ENCODE measurements at places on chromosomes 1 and 21.
A peak's percentile ranks its signal among the peaks of the same experiment; 100 is the strongest.

DNA sequence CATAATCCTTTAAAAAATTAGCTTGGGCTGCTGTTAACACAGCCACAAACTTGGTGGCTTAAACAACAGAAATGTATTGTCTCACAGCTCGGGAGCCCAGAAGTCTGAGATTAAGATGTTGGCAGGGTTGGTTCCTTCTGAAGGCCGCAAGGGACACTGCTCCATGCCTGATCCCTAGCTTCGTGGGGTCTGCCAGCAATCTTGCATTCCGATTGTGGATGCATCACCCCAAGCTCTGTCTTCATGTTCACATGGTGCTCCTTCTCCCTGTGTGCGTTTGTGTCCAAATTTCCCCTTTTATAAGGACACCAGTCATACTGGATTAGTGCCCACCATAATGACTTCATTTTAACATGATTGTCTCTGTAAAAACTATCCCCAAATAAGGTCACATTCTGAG lies 5.0 kb upstream of the HHIPL2 start:
- no peak for DNase-seq

DNA sequence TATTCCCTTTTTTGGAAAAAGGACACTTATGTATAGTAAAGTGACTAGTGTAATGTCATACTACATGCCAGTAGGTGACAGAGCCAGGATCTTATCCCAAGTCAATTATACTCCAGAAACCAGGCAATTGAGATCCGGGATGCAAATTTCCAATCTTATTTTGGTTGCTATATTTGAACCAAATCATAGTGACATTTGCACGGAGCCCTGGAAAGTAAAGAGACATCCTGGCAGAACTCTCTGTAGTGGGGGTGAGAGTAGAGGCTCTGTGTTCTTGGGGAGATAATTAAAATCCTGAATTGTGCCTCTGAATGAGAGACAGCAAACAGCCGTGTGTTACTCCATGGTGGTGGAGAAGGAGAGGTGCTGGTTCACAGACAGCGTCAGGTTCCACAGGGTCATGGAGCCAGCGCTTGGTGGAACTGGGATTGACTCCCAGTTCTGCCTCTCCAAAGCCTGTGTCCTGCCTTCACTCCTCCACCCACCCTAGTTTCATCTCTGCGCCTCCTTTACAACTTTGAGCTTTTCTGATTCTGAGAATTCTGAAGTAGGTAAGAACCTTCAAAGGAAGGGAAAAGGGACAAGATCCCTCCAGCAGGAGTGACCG lies 432.3 kb downstream of the PTPRU start:
- DNase-seq, result peak; percentile 77

- no peak for DNase-seq
These were observed 670 bp downstream of the RAB3B start for GRCh38 chr1:51989582-51990477.

GRCh38 chr1:112332176-112333150 lies 63.6 kb upstream of the CTTNBP2NL start:
- no peak for DNase-seq

- no peak for DNase-seq
These were observed 159.4 kb upstream of the UBE2U start for GRCh38 chr1:64043976-64044375.

- DNase-seq, result no peak
These were observed 28.2 kb upstream of the IKBKE start for GRCh38 chr1:206442101-206442500.

- DNase-seq, result no peak
These were observed 124.7 kb upstream of the C1orf21 start for GRCh38 chr1:184262109-184262508.

- DNase-seq, result no peak
These were observed 34.7 kb downstream of the USH2A start for GRCh38 chr1:216388558-216388957.

- no peak for DNase-seq
These were observed 101.6 kb downstream of the ZMYM4 start for GRCh38 chr1:35369922-35370671.

GRCh38 chr1:89523572-89524368 lies 859 bp upstream of the LRRC8B start:
- DNase-seq, result no peak

GRCh38 chr1:215748431-215748830 lies 181.3 kb downstream of the KCTD3 start:
- DNase-seq, result no peak

DNA sequence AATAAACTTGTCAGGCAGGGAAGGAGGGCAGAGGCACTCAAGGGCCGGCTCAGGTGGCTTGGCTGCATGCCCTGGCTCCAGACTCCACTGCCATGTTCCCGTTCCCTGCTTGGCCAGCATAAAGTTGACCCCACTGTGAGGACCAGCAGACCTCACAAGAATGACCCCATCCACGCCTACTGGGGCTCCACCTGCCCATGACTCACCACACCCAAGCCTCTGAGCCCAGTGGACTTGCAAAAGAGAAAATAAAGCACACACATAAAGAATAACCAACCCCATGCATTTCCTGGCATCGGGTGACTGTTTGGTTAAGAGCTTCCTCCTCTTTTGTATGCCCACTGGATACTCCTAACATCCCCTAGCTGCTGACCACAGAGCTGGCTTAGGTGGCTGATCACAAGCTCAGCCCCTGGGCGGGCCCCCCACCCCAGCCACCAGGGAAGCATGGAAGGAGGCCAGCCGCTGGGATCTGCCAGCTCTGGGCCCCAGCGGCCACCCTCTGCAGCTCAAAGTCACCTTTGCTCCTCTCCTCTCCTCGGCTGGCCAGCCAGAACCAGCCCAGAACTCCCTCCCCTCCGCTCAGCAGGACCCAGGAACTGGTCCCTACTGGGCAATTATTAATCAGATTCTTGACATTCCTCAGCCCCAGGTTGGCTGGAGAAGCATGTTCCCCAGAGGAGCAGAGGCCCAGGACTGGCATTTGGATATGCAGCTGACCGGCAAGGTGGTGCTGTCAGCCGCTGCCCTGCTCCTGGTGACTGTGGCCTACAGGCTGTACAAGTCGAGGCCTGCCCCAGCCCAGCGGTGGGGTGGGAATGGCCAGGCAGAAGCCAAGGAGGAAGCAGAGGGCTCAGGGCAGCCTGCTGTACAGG lies at the start of gene KLHDC7A:
Gene KLHDC7A (plus strand): TSS at position 616 of the 875 bp plus-strand sequence. CDS start 52 bp downstream, at position 668.
- DNase-seq, result no peak

GRCh38 chr1:116111524-116112021 lies 374 bp downstream of the MAB21L3 start:
- DNase-seq, result no peak

DNA sequence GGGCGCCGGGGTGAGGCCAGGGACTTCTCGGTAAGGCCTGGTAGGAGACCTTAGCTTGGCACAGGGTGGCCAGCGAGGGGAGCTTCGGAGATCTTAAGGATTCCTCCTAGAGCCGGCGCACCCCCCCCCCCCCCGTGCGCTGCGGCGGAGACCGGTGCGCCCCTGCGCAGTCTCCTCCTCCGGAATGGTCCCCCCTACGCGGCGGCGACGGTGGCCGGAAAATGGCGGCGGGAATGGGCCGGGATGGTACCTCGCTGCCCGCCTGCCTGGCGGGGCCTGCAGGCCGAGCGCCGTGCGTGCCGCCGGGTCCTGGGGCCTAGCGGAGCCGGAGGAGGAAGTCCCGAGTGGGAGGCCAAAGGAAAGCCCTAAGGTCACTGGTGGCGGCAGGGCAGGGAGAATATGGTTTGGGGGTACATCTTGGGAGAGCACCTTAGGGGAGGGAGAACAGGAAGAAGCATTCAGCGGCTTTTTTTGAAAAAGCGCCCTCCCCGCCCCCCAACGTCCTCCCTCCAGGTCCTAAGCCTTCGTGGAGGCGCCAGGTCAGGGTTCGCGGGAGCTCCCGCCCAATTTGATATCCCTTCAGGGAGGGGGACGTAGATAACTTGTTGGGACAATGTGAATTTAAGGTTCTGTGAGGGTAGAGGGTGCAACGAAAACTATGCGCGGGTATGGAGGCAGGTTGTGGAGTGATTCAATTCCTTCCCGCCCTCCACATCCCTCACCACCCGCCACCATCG lies 429 bp downstream of the SRRM1 start:
- DNase-seq, result no peak

DNA sequence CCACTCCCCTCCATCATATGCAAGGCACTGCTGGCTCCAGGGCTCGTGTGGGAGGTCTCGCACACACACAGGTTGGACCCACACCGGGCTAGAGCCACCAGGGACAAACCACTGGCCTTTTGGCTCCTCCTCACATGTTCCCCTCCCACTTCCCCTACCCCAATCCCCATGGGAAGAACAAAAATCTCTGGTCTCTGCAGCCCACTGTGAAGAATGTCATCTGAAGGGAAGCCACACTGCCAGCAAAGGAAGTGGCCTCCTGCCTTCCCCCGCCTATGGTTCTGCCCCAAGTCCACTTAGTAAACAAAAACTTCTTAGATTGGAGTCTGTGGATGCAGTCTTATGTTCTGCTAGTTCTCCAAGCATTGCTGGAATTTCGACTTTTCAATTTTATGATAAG lies 24.2 kb downstream of the OLFML3 start:
- DNase-seq, result no peak

DNA sequence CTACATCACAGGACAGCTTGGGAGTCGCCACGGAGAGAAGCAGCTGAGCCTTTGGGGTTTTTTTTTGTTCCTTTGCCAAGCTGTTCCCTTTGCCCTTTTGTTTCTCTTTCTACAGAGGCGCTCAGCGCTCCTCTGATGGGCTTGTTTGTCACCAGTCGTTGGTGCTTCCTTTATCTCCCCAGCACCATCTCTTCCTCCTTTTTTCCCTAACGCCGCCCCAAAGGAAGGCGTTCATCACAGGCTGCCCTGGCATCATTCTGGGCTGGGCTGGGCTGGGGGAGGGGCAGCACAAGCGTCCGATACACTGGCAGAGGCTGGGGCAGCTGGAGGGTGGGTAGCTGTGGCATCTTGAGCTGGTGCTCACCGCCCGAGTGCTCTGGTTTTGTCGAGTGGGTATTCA lies 10.5 kb downstream of the IGSF21 start:
- DNase-seq, result no peak

- no peak for DNase-seq
These were observed 30.7 kb downstream of the GNG12 start for GRCh38 chr1:67802565-67802964.

- no peak for DNase-seq
These were observed 9.4 kb downstream of the USP48 start for GRCh38 chr1:21773585-21773984.

- DNase-seq, result no peak
These were observed 35.5 kb upstream of the IGSF21 start for GRCh38 chr1:18072066-18072465.

Measured in vagina (tissue), 2 donors.